ENCODE measurements at places on chromosomes 7 and 10. TPM values are rescaled to one million over a fixed set of nuclear protein-coding genes. Genes with fewer than 3 reads are reported as not detected.

Gene NME8
- not detected for total RNA-seq

Gene PDE6C
- total RNA-seq, result not detected

Gene SLC39A12
- 2.2 TPM for total RNA-seq

Gene SEMA3E
- 22.9 TPM for total RNA-seq
